ENCODE measurements at places on chromosomes 4 and X.

GRCh38 chr4:99754756-99755155 lies 61.9 kb upstream of the DAPP1 start:
- no peak for DNase-seq

GRCh38 chr4:8639777-8640720 lies 47.5 kb downstream of the CPZ start:
- DNase-seq, result peak; percentile 36

DNA sequence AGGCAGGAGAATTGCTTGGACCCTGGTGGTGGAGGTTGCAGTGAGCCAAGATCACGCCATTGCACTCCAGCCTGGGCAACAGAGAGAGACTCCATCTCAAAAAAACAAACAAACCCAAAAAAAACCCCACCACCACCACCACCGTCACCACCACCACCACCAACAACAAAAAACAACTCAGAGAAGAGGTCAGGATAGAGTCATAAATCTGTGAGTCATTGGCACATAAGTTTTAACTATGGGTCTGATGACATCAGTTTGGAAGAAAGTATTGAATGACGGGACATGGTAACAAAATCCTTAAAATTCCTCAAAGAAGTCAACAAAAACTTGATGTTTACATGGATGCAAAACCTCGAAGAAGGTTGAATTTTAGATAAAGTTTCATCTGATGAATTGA lies 288.0 kb upstream of the SFRP2 start:
- DNase-seq, result no peak

GRCh38 chr4:54281054-54281766 lies 52.1 kb downstream of the PDGFRA start:
- peak; percentile 83 for DNase-seq

- DNase-seq, result no peak
Measured at GRCh38 chr4:54902271-54902670, 223.1 kb downstream of the KDR start.

- DNase-seq, result peak; percentile 79
Measured at GRCh38 chr4:185726931-185727330, 85.1 kb downstream of the SORBS2 start.

- DNase-seq, result no peak
Measured at GRCh38 chr4:130478406-130478805, 1382.5 kb downstream of the C4orf33 start.

DNA sequence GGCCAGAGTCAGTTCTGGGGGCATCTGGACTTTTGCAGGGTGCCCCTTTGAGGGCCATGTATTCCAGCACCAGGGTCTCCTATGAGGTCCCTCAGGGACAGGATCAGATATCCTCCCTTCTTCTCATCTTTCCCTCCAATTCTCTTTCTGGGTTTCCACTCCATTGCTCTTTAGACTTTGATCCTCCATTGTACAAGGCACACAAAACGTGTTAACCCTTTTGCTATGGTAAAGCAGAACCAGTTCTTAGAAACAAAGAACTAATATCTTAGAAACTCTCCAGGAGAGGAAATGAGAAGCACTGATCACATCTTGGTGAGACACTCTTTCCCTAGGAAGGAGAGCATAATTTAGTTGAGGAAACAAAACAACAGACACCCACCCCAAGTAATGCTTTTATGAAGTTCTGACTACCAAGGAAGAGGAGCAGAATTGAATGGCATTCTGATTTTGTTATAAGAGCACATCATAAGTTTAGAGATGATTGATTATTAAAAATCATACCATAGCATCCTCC lies 200.7 kb upstream of the NPY2R start:
- DNase-seq, result no peak

- DNase-seq, result no peak
Measured at GRCh38 chr4:85979276-85979675, 380.6 kb downstream of the MAPK10 start.

- no peak for DNase-seq
Measured at GRCh38 chr4:38800961-38801450, 3.6 kb downstream of the TLR1 start.

GRCh38 chr4:173436149-173436579 lies 37.2 kb upstream of the SCRG1 start:
- DNase-seq, result no peak

DNA sequence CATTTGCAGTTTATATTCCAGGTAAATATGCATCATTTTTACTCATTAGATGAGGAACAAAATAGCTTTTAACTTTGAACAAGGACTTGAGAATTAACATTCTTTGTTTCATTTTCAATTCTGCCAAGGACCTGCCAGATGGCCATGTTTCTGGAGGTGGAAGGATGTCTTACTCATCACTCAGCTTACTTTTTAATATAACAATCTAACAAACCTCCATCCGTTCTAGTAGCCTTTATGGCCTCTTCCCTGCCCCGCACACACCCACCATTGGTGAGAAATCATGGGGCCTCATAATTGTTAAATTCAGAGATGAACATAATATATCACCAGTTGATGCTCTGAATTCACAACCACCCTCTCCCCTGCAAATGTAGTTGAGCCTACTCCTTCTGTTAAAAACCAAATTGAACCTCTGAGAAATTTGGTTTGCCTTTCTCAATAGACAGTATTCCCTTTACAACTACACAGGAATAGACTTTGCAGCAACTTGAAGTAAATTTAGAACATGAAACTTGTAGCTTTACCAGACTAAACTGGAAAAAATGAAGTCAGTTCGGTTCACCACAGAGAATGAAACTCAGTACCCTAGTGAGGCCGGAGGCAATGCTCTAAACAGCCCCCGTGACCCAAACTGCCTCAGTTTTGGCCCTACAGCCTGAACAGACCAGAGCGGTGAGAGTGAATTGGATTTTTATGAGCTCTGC lies 50.1 kb upstream of the ACSL4 start:
- DNase-seq, result no peak

DNA sequence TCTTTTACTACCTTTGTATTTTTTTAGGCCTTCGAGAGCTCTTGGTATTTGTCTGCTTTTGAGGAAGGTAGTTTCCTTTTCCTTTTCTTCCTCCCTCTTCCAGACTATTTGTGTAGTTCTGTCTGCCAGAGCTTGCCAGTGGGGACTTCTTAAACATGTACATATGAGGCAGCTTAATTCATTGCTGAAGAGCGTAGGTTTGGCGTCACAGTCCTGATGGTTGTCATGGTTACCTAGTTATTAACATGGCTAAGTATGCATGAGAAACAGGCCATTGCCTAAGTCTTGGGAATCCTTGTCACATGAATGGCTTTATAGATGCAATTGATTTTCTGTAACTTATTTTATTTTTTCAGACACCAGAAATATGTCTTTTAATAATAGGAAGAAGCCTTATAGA lies 48.5 kb upstream of the ARMCX2 start:
- no peak for DNase-seq

GRCh38 chr4:57147335-57148060 lies 37.3 kb upstream of the IGFBP7 start:
- DNase-seq, result no peak

DNA sequence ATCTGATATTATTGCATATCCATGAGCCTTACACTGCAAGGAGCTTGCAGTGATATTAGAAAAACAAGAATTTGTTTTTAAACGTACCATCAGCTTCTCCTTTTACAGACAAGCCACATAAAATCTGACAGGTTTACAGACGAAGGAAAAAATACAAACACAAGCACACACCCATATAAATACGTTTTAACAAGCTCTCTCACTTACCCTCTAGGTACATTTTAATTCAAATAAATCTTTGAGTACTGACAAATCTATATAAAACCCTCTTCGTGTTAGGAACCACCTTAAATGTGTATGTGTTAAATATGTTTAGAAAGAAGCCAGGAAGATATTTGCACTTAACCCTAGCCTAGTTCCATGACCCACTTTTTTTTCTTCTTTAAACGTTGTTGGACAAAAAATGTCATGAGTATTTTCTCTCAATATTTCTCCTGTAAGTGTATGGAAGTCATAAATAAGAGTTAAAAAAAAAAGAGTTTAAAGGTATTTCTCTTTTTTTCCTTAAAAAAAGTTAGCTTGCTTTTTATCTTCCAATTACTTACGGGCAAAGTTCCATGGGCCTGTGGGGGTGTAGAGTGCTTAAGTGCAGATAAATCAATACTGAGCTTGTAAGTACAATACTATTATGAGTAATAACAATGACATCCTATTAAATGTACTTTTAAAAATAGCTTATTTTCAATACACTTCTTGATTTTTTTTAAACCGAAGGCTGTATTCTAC lies 1.5 kb downstream of the ARAP2 start:
- no peak for DNase-seq

DNA sequence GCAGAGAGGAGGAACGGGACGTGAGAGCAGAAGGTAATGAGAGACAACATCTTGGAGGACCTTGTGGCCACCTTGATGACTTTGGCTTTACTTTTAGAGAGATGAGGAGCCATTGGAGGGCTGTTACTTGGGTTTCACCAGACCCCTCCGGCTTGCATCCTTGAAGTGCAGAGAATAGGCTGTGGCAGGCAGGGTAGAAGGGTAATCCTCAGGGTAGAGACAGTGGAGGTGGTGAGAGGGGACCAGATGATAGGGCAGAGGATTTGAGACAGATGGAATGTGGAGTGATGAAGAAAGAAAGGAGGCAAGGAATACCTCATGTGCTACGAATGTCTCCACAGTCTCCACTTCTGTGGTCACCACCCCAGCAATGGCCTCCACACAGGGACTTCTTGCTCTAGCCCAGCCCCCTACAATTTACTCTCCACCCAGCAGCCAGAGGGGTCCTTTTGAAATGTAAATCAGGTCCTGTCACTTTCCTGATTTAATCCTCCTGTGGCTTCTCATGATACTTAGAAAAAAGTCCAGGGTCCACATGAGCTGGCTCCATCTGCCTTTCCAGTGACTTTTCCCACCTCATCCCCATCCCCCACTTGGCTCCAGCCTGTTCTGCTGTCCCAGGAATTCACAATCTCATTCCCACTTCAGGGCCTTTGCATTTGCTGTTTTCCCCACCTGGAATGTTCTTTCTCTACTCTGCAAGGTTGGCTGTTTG lies 115.0 kb downstream of the PJA1 start:
- DNase-seq, result no peak

GRCh38 chr4:175091649-175092048 lies 173.5 kb downstream of the ADAM29 start:
- no peak for DNase-seq

DNA sequence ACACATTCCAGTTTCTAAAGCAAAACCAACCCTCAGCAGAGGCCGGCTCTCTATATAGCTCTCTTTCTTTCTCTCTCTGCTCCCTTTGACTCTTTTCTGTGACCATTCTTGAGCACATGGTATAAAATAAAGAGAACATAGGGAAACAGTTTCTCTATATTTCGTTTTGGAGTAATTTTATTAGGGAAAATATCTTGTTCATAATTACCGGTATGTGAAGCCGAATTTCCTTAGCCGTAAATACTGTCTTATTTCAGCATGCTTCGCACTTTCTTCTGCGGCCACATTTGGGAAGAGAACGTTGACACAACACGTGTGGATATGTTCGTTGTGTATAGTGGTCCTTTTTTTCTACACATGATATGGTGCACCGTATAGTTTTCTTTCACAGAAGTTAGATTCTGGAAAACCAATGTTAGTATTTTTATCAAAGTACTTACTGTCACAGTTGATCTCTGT lies 4.9 kb upstream of the LEF1 start:
- DNase-seq, result no peak

DNA sequence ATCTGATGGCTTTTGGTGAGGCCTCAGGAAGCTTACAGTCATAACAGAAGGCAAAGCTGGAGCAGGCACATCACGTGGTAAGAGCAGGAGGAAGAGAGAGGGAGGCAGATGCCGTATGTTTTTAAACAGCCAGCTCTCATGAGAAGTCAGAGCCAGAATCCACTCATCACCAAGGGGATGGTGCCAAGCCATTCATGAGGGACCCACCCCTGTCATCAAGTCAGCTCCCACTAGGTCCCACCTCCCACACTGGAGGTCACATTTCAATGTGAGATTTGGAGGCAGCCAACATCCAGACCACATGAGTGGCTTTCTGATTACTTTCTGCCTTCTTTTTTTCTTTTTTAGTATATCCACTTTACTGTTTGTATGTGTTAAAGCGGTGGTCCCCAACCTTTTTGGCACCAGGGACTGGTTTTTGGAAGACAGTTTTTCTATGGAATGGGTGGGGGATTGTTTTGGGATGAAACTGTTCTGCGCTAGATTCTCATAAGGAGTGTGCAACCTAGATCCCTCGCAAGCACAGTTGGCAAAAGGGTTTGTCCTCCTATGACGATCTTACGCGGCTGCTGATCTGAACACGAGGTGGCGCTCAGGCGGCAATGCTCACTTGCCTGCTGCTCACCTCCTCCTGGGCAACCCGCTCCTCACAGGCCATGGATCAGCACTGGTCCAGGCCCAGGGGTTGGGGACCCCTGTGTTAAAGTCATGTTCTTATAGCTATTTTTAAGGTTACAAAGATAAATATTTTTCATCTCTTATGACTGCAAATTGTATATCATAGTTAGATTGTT lies 61.7 kb downstream of the SLIT2 start:
- DNase-seq, result no peak

GRCh38 chr4:69658133-69658532 lies 5.1 kb upstream of the UGT2A1 start:
- DNase-seq, result no peak

- no peak for DNase-seq
Measured at GRCh38 chrX:148659481-148659880, 159.1 kb downstream of the AFF2 start.

DNA sequence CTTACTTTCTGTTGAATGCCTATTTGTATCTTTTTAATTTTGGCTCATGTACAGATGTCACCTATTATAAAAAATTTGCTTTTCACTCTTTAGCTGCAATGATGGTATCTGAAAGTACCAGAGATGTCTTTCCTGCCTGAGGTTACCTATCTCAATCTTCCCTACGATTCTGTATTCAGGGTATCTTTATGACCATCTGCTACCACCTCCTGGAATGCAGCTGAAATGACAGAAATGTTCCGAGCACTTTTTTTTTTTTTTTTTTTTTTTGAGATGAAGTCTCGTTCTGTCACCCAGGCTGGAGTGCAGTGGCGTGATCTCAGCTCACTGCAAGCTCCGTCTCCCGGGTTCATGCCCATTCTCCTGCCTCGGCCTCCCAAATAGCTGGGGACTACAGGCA lies 136.4 kb downstream of the REPS2 start:
- DNase-seq, result no peak

DNA sequence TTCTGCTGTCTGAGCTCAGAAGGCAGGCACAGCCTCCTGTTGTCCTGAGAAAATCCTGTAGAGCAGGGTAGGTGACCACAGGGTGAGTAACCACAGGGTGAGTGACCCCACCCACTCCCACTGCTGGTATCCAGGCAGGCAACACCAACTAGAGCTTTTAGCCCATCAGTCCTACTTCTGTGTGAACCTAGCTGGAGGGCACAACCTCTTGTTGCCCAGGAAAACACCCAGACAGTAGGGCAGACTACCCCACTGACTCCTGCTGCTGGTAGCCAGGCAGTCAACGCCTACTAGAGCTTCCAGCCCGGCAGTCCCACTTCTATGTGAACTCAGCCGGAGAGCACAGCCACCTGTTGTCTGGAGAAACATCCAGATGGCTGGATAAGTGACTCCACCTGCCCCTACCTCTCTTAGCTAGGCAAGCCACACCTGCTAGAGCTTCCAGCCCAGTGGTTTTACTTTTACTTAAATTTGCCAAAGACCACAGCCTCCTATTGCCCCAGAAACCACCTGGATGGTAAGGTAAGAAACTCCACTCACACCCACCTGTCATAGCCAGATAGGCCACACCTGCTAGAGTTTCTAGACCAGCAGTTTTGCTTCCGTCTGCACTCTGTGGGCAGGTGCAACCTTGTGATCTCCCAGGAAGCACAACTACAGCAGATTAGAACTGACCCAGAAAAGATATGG lies 371.6 kb downstream of the INPP4B start:
- DNase-seq, result no peak

All from suprapubic skin (tissue), 4 donors.